ENCODE measurements at places on chromosomes 4 and X.

- no peak for DNase-seq
These were observed 85.5 kb downstream of the CT47B1 start for GRCh38 chrX:120790118-120790517.

DNA sequence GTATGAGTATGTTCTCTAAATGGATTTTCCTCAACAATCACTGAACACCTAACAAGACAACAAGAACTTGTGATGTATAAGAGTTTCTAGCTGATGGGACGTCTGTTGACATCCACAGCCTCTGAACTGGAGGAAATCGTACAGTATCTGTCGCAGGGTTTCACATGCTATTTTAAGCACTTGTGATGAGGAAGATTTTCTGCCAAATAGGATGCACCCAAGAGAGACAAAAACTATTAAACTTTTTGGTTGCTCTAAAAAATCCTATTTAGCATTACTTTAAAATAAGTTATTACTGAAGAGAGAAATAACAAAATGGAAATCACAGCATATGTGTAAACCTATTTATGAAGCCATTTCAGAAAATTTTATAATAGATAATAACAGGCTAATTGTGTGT is 356.1 kb upstream of the SLC7A11 start:
- no peak for DNase-seq

DNA sequence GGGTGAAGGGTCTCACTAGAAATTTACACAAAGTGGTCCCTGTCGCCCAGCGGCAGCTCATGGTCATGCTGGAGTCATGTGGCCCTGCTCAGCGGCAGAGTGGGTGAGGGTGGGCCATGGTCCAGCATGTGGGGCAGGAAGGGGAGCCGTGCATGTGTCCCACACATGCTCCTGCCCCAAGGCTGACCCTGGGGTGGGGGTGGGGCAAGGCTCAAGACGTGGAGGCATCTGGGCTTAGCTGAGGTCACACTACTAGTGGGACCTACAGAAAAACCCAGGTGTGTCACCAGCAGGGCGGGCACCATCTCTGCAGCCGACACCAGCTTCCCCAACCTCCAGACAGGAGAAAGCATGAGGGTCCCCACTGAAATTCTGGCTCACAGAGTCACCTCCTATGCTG is 42.4 kb downstream of the EVC start:
- no peak for DNase-seq

DNA sequence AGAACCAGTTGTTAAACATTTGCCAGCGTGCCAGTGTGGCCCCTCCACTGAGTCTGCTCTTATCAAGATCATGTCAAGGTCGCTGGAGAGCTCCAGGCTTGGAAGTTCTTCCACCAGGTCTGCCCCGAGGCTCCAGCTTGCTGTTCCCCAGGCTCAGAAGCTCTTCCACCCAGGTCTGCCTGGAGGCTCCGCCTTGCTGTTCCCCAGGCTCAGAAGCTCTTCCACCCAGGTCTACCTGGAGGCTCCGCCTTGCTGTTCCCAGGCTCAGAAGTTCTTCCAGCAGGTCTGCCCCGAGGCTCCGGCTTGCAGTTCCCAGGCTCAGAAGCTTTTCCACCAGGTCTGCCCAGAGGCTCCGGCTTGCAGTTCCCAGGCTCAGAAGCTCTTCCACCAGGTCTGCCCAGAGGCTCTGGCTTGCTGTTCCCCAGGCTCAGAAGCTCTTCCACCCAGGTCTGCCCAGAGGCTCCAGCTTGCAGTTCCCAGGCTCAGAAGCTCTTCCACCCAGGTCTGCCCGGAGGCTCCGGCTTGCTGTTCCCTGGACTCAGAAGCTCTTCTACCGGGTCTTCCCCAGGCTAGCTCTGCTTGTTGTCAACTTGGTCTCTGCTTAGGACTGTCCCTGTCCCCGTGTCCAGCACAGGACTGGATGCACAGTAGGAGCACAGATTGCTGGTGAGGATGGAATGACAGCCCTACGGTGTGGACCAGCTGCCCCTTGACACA is 54.4 kb downstream of the HMX1 start:
- no peak for DNase-seq

All from gastrocnemius medialis (tissue), 4 donors.